Caki2 (cell line): ENCODE measurements at places on chromosomes 11 and 22.

GRCh38 chr22:31846161-31847115 lies 92.6 kb downstream of the DEPDC5 start:
- no peak for DNase-seq

- peak; percentile 60 for DNase-seq
Observed at GRCh38 chr22:36311386-36312085, 58.6 kb downstream of the APOL1 start.

- no peak for DNase-seq
Observed at GRCh38 chr11:119974467-119974866, 163.4 kb downstream of the TRIM29 start.

GRCh38 chr11:13080861-13081260 lies 71.7 kb downstream of the RASSF10 start:
- DNase-seq = no peak

DNA sequence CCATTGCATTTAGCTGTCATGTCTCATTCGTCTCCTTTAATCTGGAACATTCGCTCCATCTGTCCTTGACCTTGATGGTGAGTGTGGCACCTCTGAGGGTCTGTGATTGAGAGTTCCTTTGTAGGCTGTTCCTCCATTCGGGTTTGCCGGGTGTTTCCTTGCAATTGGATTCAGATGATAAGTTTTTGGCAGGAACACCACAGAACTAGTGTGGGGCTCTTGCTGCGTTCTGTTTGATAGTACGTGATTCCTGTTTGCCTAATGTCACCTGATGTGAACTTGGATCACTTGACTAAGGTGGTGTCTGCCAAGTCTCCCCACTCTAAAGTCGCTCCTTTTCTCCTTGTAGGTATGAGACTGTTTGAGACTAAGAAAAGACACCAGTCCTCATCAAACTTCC lies 109.7 kb upstream of the TMEM45B start:
- DNase-seq = no peak

- no peak for DNase-seq
Observed at GRCh38 chr11:126079621-126080124, 17.0 kb upstream of the CDON start.

- peak; percentile 11 for DNase-seq
Observed at GRCh38 chr11:76512851-76513653, 68.2 kb downstream of the EMSY start.

DNA sequence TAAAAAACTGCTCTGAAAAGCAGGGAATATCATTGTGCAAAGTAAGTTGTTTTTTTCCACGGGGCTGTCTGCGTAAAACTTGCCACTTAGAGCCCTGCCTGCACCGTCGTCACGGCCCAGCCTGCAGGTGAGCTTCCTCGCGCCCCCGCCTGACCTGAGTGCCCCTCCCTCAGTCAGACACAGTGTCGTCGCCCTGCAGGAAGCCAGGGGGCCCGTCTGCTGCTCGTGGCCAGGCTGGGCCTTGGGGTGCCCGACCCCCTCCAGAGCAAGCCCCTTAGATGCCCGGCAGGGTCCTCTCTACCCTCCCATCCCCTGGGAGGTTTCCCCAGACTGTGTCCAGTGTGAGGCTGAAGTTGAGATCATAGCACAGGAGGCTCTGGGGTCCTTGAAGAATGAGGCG lies 31.6 kb downstream of the SBF1 start:
- no peak for DNase-seq

GRCh38 chr22:44538051-44538450 lies 40.0 kb upstream of the RTL6 start:
- DNase-seq = no peak

- no peak for DNase-seq
Observed at GRCh38 chr11:28615542-28615941, 507.4 kb downstream of the METTL15 start.

GRCh38 chr11:537622-538430 lies 499 bp downstream of the LRRC56 start:
- DNase-seq = no peak

DNA sequence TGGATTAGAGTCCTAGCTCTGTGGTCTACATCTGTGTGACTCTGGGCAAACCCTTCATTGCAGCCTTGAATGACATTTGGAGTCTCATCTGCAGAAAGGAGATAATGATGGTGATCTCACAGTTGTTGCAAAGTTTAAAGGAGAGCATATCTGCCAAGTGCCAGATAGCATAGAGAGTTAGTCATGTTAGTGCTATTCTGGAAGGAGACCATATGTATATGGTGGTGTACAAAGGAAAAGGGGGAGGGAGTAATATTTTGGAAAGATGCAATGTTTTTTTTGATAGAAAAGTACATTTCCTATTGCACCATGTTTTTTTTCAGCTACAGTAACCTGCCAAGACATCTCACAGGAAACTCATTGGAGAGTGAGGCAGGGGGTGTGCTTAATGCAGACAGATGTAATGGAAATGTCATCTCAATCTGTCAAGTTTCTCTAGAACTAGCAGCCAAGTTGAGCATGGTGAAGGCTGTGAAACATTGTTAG lies 92.1 kb upstream of the NARS2 start:
- DNase-seq = no peak

- DNase-seq = peak; percentile 82
Observed at GRCh38 chr11:108973402-108974162, 308.7 kb downstream of the DDX10 start.

DNA sequence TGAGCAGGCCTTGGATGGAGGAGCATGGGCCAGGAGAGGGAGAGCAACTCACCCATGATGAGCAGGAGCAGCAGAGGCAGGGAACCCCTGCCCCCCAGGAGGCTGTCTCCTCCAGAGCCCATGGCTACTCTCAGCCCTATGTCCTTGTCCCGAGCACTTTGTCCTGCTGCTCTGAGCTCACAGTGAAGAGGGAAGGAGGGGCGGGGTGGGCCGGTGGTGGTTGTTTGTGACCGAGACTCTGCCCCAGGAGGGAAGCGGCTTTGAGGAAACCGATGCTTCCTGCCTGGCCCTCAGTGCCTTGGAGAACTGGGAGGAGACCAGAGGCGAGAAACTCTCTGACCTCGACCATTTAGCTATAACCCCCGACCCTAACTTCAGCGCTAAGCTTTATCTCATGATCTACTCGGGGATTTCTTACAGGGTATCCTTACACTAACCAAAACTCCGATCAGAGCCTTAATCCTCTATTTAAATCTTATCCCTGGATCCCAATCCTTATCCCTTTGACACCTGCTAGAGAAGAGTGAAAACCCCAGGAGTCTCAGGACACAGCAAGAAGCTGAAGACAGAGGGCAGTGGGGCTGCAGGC lies at the start of gene ROBO4:
TSS of gene ROBO4 (minus strand) at position 192 of the 589 bp plus-strand sequence. CDS start at position 122, 70 bp downstream.
- no peak for DNase-seq

DNA sequence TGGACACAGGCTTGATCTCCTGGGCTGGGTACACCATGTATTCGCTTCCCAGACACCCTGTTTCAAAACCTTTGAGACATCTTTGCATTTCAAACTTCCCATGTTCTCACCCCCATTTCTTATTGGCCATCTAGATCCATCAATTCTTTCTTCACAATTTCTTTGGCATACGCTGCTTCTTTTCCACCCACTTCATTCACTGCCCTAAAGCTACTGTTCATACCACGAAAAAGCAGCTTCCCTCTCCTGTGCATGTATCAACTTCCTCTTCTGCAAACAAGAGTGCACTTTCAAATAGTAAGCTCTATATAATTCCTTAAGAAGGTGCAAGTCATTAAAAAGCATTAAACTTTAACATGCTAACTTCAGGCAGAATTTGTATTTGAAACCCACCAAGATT lies 21.4 kb downstream of the UVRAG start:
- DNase-seq = no peak

DNA sequence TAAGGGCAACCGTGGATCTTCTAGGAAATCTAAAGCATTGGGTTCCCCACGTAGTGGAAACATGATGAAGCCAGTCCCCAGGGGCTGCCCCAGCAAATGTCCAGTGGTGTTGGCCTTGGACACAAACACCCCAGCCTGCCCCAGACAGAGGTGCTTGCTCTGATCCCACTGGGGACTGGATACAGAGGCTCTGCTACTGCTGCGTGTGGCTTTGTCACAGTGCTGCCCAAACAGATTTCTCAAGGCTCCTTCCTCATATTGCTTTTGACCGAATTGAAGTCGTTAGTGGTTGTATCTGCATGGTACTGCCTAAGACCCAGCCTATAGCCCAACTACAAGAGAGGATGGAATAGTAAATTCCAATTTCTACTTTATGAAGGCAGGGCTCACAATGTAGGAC lies 40.1 kb upstream of the CD44 start:
- DNase-seq = no peak

- no peak for DNase-seq
Observed at GRCh38 chr11:113372309-113372708, 15.3 kb upstream of the ANKK1 start.

DNA sequence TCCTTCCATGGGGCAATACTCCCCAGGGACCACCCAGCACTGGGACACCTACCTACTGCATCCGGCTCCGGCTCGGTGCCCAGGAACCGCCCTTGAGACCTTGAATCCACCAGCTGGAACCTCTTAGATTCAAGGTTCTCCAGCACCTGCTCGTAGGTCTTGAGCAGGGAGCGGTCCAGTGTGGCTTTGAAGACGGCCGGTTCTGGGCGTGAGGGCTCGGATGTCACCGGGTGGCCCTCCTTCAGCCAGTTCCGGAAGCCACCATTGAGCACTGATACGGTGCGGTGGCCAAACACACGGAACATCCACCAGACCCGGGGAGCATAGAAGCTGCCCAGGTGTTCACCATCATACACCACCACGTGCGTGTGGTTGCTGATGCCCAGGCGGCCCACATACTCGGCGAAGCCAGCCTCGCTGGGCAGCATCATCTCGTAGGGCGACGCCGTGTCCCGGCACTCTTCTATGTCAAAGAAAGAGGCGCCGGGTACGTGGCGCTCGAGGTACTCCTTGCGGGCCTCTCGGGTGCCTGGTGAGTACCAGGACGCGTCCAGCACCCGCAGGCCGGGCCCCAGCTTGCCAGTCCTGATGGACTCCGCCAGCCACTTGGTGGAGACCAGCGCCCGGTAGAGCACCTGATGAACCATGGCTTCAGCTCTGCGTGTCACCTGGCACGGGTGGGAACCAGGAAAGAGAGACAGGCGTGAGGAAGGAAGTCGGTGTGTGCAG lies 997 bp downstream of the TST start:
- no peak for DNase-seq

DNA sequence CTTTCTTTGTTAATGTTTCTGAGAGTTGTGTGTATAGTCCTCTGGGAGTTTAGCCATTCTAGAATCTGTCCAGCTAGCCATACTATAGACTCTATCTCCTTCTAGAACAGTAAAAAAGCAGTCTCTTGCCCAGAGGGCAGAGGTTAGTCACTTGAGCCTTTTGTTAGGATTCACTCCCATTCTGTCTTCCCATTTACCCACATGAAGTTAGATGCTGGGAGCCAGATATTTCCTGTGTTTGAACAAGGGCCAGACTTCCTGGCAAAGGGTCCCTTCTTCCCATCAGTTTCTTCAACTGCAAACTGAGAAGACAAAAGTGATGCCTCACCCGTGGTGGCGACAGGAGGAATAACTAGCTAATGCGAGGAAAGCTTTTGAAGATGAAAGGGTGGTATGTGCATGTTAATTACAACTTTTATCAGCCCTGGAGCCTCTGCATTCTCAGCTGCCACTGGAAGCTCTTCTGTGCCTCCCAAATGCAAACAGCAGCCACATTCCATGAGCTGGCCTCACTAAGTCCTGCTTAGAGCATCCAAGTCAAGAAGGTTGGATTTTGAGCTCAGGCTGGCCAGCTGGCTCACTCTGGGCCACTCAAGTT lies 12.8 kb downstream of the CD44 start:
- no peak for DNase-seq

GRCh38 chr11:128938156-128938885 lies 4.3 kb downstream of the TP53AIP1 start:
- DNase-seq = no peak

- no peak for DNase-seq
Observed at GRCh38 chr22:17217179-17217578, 2.1 kb downstream of the ADA2 start.

- no peak for DNase-seq
Observed at GRCh38 chr11:115718945-115719344, 214.7 kb upstream of the CADM1 start.

DNA sequence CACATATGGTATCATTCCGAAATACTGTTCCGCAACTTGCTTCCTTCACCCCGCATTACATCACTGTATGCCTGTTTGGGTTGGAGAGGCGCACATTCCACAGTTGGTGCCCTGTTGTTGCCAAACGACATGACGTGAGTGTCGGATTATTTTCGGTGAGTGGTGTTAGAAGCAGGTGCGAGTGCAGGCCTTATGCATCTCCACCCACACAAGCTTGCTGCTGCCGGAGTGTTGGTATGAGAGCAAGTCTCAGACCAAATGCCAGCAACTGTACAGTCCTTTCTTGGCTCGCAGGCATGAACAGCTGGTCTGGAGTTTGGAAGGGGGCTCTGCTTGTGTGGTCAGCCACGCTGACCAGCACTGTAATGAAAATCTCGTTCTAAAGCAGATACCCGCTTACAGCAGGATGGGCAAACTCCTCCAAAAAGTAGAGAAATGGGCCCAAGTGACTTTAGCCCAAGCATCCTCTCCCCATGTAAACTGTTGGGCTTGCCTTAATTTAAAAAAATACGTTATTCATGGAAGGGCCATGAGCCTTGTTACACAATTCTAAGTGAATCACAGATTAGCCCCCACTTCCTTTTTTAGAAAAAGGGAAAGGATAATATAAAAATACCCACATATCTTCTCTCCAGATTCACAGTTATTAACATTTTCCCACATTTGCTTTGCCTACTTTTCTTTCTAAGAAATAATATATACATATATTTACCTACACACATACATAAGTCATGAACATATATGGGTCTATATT lies 48.7 kb upstream of the OR9Q1 start:
- no peak for DNase-seq

GRCh38 chr11:128783513-128783912 lies 83.6 kb downstream of the KCNJ1 start:
- DNase-seq = no peak

DNA sequence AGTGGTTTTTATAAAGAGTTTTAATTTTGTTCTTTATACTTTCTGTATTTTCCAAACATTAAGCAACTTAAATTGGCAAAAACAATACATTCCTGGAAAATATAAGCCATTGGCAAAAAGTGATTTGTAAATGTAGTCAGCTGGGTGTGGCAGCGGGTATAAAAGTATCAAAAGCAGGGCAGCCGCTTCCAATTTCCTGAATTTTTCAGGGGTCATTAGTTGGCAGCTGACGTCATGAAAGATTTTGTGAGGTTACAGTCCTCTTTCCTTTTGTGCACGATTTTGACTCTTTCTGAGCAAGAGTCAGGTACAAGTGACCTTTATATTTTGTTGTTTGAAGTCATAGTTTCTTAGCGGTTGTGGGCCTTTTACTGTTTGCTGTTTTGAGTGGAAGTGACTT lies at the start of gene OOSP3:
TSS of gene OOSP3 (plus strand) at position 208 of the 400 bp plus-strand sequence. CDS start at position 235, 27 bp downstream.
- no peak for DNase-seq

GRCh38 chr11:126793596-126793995 lies 207.0 kb downstream of the KIRREL3 start:
- DNase-seq = peak; percentile 60

- DNase-seq = no peak
Observed at GRCh38 chr11:2844996-2845395, 40.6 kb downstream of the CDKN1C start.
